ENCODE measurements at places on chromosomes 11 and 22.

DNA sequence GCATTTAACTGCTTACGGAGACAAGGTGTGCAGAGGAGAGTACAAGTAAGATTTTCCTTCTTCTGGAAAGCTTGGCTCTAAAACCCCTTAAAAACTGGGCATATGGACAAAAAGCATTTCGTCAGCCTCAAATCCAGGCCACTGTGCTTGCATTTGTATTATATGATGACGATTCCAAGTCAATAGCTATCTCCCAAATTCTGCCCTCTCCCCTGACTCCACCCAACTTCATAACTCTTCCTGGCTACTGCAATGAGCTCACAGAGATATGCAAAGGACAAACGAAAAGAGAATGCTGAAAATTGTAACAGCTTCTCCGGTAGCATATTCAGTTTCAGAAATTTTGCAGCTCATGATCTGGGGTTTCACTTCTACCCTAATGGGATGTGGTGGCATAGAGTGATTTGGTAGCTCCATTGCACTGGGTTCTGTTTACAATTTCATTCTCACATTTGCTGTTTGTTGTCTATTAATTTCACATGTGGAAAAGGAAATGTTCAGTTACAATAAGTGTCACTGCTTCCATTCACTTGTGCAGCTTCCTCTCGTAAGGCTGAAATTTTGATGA lies 45.6 kb upstream of the CHRM4 start:
- no peak for DNase-seq

DNA sequence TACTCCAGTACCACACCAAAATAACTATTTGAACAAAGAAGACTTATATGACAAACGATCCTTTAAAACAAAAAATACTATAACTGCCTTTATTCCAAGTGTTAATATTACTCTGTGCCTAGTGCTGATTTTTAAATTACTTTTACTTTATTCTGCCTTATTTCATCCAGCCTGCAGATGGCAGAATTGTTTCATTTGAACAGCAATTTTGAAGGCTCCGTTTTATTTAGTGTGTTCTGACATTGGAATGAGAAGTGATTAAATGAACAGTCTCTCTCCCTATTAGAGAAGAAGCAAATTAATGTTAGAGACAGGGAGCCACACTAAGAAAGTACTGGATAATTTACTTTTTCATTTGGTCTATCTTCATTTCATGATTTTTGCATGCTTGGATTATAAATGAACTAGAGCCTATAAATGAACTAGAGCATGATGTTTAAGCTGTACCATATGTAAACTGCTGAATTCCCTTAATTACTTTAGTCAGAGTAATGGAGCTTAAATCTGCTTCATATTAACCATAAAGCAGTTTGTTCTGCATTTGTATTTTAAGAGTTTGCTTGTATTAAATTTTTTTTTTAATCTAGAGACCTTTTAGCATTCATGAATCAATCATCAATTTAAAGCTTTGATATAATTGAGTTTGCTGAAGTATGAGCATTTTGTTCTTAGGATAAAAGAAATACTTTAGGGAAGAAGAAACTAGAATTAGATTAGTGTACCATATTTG lies 9.8 kb downstream of the PDHX start:
- DNase-seq = peak; percentile 60

- DNase-seq = no peak
These were observed 23.0 kb downstream of the MYBPC3 start for GRCh38 chr11:47329431-47329986.

DNA sequence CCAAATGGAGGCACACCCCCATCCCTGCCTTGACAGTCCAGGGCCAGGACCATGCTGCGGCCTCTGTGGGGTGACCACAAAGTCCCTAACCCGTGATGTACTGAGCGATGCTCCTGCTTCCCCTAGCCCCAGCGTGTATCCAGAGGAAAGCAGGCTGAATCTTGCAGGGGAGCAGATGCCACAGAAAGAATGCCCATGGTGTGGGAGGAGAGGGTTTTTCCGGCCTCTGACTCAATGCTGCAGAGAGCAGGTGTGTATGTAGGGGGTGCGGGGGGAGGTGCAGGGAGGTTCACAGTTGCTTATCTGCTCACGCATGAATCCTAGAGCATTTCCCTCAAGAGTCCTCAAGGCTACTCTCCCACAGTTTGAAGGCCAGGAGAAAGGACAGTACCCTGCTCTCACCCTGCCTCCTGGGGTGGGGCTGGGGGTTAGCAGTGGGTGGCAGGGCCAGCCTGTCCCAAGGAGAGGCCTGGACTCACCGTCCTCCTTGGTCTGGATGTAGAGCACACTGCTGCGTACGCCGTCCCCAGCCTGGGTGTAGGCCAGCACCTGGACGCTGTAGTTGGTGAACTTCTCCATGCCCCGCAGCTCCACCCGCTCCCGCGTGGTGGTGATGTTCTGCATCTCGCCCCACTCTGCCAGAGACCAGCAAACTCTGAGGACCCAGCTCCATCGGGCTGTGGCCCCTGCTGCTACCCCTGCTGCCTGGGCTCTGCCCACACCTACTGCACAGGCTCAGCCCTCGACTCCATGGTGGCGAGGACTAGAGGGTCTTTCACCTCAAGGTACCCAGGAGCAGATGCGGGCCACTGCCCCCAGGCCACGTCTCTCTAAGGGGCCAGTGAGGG lies 130.8 kb downstream of the CEP164 start:
- DNase-seq = no peak

- no peak for DNase-seq
These were observed 15.0 kb downstream of the ASPHD2 start for GRCh38 chr22:26443901-26444690.

All from NB4 (cell line).